ENCODE measurements at places on chromosomes 16 and 17.
A peak's percentile ranks its signal among the peaks of the same experiment; 100 is the strongest.

DNA sequence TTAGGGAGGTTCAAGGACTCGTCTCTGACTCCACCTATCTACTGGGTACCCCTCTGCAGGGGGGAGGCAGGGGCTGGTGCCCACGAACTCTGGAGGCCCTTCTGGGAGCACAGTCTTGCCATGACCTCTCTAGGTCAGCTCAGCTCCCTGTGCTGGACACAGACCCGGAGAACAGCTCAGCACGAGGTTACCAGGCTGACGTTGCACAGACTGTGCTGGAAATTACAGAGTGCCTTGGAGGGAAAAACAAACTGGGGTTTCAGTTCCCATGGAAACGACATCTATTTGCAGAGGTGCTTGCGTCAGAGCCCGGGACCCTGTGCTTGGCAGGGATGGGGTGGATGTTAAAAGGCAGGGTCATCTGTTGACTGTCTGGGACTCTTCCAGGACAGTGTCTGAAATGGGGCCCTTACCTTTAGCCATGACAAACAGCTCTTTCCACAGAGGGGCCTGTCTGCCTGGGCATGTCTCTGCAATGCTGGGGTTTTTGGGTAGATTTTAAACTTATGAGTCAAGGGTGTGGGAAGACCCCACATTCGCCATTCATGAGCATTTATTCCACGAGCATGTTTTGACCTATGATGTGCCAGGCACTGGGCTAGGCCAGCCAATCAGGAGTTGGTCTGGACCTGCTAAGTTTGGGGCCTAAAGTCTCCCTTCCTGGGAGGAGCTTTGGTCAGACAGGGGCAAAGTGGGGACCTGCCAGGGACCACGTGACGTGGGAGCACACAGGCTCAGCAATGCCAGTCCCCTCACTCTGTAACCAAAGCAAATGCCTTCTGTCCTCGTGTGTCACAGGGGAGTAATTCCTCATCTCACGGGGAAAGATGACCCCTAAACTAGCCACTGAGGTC, 22.5 kb downstream of the CCR7 start:
- no peak for DNase-seq

DNA sequence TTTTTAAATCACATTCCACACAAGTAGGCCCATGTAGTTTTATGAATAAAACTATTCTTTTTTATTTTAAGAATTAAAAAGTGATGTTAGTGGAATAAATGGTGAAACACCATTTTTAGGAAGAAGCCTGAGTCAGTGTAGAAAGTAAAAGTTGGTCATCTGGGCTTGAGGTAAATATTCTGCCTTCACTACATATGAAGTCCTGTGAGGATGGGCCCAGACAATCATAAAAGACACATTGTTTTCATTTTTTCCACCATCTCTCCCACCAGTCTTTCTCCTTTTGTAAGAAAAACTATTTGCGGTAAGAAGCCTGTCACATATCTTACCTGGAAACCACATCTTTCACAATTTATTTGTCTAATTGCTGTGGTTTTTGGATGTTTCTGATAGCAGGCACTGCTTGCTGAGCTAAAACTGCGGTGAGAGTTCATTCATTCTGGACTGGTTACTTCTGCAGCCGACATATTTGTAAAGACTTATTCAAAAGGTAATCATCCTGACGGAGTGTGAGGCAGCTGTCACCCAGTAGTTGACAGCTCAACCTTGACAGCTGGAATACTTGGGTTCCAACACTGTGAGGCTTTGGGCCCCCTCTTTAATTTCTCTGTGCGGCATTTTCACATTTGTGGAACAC, 10.6 kb upstream of the RFFL start:
- DNase-seq: no peak

- no peak for DNase-seq
These were observed 9.7 kb upstream of the CLEC18A start for GRCh38 chr16:69941251-69942098.

DNA sequence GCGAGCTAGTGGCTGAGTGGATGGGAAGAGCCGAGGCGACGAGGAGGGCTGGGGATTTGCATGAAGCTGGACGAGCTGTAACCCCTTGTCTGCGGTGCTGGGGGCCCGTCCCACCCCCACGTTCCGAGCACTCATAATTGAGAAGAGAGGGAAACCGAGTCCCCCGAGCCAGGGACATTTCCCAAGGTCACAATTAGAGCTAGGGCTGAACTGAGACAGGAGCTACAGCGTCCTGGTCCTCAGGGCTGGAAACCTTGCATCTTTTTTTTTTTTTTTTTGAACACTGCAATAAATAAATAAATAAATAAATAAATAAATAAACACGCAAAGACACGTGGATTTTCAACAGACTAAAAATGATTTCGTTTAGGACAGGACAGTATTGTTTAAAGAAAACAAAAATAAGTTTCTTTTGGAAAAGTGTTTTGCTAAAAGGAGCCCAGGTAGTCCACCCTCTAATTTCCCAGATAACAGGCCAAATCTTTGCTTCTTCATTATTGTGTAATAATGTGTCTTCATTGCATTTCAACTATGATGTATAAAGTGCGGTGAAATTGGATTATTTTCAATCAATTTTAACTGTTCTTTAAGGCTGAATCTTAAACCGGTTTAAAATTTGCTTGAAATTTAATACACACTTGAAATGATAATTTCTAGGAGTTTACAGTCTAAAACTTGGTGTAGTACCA, 992 bp downstream of the GDPD1 start:
- no peak for DNase-seq

GRCh38 chr17:27849474-27850185, 43.5 kb downstream of the LYRM9 start:
- no peak for DNase-seq

DNA sequence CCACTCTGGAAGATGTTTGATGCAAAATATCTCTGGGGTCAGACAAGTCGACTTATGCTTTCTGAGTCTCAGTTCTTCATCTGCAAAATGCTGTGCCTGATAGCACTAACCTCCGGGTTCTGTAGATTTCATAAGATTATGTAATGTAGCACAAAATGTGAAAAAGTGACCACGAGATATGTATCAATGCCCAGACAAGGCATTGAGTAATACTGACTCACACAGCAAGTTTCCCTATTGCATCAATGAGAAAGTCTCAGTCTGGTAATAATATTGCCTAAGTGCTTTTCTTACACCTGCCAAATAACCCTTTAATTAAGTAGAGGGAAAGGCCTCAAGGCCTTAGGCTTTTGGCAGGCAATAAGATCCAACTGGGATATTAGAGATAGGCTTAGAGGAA, 41.4 kb upstream of the MMP2 start:
- no peak for DNase-seq

DNA sequence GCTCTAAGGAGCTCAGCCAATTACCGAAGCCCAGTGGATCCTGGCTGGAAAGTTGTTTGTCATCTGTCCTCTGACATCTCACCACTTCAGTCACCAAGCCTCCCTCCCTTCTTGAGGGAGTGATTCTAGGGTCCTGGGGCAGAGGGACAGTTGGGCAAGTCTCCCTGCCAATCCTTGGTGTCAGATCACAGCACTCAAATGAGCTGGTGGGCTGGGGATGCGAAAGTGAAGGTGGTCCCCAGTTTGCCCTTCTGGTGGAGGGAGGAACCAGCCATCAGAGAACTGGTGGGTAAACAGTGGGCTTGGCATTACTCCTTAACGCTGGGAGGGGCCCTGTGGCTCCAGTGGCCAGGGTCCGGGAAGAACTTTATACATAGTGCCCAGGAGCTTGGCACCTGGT, 4.4 kb upstream of the CALB2 start:
- no peak for DNase-seq

- no peak for DNase-seq
These were observed 13.6 kb downstream of the OR1D5 start for GRCh38 chr17:3049705-3050295.

- no peak for DNase-seq
These were observed 28.8 kb downstream of the RNF43 start for GRCh38 chr17:58388302-58389190.

DNA sequence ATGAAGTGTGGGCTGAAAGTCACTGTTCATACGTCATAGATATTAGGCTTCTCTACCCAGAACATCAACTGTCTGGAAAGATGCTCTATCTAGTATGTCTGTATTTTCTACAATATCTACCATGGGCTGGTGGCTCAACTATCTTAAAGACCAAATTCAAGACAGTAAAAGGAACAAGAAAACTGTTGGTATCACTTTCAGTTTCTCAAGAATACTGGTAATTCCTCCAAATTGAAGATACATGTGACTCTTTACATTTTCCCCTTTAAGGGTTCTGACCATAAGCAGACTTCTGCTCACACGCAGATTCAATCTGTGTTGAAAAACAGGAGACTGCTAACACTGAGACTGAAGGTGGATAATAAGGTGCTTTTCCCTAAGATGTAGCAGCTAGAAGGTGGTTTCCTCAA, 24.2 kb downstream of the XPO6 start:
- DNase-seq: no peak

DNA sequence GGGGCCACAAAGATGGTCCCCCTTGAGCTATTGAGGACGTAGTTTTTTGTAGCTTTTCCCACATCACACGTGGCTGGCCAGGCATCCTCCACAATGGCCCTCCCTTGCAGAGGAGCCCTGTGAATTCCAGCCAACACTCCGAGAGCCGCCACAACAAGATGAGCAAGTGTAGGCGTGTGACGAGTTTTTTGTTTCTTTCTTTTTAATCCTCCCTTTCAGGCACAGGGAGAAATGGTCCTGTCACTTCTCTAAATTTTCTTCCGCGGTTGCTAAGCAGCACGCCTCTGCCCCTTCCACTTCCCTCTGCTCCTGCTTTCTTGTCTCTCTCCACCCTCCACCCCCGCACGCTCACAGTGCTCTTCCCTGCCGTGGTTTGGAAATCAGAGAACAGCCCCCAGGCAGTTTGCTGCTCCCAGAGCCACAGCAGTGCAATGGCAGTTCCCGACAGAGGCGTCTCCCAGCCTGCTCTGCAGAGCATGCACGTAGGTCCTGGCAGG, 68.0 kb upstream of the MRTFB start:
- DNase-seq: no peak

- peak; percentile 8 for DNase-seq
These were observed 2.4 kb downstream of the TANC2 start for GRCh38 chr17:62968445-62968923.

DNA sequence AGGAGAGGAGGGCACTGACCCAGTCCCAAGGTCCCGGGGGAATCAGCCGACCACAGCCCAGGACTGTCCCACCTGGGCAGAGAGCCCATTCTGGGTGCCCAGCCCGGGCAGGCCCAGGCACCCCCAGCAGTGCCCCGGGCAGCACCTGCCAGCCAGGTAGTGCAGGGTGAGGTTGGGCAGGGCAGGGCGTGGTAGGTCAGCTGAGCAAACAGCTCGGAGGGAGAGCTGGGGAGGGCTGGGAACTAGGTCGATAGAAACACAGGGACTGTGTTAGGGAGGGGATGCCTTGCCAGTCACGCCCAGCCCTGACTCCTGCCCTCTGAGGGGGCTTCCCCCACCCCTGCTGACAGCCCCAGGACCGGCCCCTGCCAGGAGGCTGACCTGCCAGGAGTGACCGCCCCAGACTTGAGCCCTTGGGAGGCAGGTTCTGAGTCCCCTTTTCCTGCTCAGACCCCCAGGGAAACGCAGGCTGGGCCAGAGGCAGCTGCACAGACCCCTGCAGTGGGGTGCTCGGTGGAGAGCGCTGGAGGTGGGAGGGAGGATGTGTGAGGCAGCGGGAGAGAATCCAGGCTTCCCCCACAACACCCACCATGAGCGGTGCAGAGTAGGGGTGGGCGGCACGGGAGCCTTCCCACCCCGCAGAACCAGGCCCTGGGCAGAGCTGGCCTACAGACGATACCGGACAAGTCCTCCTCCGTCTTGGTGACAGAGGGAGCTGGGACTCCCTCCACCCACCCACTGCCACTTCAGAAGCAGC, 4.7 kb downstream of the HS3ST6 start:
- DNase-seq: no peak

GRCh38 chr17:30222721-30223175, 12.7 kb downstream of the SLC6A4 start:
- no peak for DNase-seq

DNA sequence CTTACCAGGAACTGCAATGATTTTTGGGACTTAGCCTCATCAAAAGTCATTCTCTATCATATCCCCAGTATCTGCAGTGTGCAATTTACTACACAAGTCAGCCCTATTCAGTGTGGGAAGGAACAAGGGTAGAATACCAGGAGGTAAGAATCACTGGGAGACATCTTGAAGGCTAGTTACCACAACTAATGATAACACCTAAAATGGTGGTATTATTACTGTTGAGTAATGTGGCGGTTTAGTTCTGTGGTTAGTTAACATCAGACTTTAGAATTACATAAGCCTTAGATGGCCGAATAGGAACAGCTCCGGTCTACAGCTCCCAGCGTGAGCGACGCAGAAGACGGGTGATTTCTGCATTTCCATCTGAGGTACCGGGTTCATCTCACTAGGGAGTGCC, 567.9 kb upstream of the CDH11 start:
- DNase-seq: no peak

DNA sequence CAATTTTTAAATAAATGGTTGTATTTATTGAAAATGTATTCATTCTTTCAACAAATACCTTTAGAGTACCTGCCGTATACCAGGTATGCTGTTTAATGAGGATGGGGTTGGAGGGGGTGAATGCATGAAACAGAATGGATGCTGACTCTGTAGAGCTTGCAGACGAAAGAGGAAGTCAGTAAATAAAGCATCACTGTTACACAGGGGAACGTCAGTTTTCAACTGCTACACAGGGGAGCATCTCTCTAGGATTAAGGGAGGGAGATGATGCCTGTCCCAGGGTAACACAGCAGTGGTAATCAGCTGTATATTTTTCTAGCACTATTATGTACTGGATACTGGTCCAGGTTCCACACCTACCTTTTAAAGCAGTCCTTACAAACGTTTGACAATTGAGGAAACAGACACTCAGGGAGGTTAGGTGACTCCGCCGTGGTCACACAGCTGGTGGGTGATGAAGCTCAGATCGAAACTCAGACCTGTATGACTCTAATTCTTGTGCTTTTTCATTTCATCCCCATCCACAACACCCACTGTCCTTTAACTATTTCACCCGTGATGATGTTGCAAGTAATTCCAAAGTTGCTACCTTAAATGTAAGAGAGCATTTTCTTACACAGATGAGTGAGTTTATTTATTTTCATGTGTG, 452.1 kb upstream of the HSBP1 start:
- DNase-seq: no peak

DNA sequence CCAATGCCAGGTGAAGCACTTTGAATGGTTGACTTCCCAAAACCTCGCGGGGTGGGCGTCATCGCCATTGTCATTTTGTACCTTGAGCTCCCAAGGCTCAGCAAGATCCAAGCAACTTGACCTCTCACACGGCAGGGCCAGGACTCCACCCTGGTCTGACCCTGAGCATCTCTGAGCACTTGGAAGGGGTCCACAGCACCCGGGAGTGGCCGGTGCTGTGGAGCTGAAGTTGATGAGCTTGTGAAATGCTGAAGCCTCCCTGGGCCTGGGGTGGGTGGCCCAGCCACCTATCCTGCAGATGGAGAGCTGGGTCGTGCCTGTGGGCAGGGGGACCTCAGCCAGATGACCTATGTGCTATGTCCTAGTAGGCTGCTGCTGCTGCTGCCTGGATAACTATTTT, 283.3 kb upstream of the FOXF1 start:
- no peak for DNase-seq
